T-helper 9 cell (primary cell): ENCODE measurements at places on chromosomes 4 and X.

DNA sequence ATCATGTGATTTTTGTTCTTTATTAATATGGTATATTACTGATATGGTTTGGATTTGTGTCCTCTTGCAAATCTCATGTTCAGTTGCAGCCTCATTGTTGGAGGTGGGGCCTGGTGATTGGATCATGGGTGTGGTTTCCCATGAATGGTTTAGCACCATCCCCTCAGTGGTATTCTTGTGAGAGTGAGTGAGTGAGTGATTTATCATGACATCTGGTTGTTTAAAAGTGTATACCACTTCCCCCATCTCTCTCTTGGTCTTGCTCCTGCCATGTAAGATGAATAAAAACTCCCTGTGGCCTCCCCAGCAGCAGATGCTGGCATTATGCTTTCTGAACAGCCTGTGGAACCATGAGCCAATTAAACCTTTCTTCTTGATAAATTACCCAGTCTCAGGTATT lies 111.5 kb downstream of the TAB3 start:
- DNase-seq: no peak

DNA sequence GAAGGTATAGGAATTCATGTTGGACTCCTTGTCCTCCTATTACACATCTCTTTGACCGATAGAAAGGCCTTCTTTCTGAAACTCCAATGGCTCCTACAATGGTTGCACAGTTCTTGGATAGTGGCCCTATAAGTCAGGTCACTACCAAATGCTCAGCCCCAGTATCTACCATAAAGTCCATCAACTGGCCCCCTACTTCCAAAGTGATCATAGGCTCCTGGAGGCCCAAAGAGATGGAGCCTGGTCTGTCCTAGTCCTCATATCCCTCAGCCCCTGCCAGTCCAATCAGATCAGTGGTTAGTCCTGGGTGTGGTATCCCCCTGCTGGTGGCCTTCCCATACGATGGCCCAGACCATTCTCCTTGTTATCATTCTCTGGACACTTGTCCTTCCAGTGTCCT lies 30.3 kb downstream of the SULT1E1 start:
- no peak for DNase-seq

DNA sequence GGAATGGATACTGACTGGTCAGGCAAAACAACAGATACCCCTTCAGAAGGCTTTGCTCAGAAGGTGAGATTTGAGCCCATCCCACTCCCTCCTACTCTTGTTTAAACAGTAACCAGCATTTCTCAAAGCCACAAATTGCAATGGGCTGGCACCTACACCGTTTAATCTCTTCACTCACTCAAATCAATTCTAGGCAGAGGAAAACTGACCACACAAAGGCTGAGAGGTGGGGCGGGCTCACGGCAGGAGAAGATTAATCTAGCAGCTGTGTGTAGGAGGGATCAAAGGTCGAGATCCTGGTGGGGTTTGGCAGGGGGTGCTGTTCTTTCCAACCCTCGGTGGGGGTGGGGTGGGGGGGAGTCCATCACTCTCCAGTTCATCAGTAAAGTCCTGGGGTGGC lies 622.4 kb downstream of the BCOR start:
- no peak for DNase-seq

DNA sequence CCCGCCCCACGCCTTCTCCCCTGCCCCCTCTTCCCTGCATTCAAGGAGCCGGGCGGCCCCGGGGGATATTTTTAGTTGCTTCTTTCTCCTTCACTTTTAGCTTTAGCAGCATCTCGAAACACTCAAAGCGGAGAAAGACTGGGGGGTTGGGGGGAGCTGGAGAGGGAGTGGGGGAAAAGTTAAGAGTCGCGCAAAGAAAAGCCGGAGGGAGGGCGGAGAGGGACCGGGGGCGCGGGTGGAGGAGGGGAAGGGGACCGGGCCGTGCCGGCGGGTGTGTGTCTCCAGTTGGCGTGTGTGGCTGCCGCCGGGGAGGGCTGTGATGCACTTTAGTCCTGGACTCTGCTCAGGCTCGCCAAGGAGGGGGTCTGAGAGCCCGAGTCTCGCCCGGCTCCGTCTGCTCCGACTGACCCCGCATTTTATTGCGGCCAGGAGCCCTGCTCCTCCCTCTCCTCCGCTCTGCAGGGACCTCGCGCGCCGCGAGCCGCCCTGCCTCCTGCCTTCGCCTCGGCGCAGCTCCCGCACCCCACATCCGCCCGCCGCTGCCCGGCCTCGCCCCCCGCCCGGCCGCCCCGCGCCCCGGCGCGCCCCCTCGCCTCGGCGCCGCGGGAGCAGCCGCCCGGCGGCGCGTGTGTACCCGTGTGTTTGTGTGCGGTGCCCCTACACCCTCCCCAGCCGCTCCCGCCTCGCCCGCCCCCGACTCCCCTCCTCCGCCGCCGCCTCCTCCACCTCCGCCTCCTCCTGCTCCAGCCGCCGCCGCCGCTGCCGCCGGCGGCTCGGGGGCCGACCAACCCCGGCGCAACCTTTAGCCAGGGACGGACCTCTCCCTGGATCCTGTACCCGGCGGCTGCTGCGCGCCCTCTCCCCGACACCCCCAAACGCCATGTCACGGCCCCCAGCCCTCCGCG lies 1.4 kb downstream of the ZNF827 start:
- DNase-seq: peak; percentile 37

- no peak for DNase-seq
Observed at GRCh38 chr4:152991398-152991797, 55.3 kb downstream of the FHDC1 start.

DNA sequence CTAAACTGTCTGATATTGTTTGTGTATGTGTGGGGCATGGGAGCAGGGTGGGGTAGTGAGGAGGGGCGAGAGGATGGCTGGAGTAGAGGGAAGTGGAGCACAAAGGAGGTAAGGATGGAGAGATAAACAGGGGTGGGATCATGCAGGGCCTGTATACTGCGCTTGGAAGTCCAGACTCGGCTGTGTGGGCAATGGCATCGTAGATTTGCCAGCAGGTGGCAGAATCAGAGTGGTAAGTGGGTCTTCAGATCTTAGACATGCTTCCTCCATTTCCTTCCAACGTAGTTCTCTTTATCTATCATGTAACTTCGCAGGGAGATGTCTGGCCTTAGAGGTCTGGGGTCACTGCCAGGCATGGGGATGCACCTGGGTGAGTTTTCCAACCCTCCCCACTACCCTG lies 155.5 kb downstream of the PDGFRA start:
- no peak for DNase-seq

- DNase-seq: no peak
Observed at GRCh38 chrX:106436691-106437090, 175.1 kb upstream of the RADX start.

DNA sequence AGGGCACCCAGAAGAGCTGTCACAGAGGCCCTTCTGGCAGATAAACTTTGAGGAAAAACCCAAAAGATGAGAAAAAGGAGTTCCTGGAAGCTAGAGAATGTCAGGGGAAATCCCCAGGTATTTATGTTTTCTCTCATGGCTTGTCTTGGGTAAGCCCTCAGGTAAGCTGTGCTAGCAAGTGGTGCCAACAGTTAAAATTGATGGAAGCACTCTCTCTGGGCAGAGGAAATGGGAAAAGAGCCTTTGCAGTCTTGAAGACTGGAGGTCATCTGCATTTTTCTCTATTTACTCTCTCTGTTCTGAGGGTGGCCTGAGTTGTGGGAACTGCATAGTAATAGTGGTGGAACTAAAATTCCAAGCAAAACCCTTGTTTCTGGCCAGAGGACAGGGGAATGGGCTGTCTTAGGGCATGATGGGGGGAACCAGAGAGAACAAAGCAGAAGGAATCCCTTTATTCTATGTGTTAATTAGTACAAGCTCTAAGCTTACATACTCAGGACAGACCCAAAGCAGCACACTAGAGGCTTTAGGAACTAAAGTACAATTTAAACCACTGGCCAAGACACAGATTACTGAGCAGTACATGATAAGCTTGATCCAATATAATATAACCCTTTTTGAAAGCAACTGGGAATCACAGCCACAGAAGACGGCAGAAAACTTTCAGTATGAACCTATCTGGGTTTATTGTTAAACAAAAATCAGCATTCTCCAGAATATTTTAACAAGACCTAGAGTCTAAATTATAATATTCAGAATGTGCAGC lies 53.3 kb upstream of the SLC10A4 start:
- DNase-seq: no peak

DNA sequence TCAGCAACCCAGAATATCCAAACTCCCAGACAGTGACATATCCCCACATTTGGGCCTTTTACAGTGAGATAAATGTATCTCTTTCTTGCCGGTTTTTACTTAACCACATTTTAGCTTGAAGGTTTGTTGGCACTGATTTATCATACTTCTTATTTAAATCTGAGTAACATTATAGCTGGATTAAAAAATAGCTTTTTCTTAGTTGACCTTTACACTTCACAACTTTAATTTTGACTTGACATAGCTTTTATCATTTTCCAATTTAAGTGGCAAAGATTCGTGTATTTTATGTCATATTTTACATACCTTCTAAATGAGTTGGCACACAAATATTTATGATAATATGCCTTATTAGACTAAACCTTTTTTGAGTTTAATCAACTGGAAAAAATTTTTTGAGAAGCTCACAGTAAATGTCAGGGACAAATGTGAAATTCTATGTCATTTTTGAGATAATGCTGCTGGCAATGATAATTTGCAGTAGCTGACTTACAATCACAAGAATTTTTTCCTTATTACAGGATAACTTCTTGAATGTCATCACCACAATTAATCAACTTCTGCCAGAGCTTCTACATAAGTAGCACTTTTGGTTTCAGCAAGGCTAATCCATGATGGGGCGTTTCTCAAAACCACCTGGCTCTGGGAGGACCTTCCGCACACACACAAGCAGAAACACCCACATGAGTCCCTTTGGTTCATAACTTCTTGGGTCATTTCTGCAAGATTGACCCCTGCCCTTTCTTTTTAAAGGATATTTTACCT lies 80.3 kb downstream of the SYTL5 start:
- DNase-seq: no peak

DNA sequence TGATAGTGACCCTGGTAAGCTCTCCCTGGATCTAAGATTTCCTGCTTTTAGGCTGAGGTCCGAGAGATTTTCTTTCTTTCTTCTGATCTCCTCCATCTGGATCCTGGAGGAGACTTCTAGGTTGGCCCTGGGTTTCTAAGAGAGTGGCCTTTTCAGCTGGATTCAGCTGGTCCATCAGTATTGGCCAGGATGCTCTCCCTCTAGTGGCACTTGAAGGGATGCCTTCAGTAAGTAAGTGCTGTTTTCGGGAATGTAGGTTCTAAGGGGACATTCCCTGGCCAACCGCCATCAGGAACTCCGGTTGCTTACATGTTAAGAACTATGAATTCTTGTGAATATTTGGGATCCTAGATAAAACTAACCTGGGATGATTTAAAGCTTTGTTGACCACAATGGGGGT lies 56.9 kb downstream of the SERTM2 start:
- DNase-seq: no peak

DNA sequence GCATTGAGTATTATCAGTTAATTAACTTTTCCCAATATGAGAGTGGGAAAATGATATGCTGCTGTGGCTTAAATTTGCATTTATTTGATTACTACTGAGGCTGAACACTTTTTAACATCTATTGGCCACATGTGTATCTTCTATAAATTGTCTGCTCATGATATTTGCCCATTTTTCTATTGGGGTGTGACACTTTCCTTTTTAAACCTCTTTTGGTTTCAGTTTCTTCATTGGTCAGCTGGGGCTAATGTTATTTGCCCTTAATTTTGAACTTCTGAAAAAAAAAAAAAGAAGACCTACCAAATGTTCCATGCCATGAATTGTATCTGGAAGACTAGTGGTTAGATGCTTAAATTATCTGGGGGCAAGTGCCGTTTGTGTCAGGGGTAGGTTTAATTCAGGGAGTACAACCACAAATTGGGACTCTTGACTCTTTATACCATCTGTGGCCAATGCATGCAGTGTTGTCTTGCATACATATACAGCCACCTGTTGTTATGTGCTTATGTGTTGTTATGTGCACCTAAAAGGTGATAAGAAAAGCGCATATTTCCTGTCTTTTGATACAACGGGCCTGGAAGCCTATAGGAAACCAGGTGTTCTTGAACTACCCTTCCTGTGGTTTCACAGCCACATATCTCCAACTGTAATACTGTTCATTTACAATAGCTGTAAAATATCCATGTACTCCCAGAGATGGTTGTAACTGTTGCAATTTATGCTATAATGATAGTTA lies 49.0 kb downstream of the SH2D1A start:
- DNase-seq: no peak

DNA sequence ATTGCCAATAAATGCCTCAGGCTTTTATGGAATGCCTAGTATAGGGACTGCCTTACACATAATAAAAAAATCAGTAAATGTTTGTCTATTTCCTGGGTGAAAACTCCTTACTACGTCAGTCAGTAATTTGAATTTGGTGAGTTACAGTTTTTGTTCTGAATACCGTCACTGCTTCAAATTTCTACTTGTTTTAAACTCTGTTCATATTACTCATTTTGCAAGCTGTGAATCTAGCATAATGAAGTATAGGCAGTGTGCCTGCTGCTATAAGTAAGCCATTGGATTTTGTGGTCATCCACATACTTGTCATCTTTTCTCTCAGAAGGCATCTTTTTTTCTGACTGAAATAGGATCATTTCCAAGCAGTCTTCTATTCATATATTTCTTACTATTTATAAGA lies 43.1 kb downstream of the SYNPO2 start:
- DNase-seq: no peak

DNA sequence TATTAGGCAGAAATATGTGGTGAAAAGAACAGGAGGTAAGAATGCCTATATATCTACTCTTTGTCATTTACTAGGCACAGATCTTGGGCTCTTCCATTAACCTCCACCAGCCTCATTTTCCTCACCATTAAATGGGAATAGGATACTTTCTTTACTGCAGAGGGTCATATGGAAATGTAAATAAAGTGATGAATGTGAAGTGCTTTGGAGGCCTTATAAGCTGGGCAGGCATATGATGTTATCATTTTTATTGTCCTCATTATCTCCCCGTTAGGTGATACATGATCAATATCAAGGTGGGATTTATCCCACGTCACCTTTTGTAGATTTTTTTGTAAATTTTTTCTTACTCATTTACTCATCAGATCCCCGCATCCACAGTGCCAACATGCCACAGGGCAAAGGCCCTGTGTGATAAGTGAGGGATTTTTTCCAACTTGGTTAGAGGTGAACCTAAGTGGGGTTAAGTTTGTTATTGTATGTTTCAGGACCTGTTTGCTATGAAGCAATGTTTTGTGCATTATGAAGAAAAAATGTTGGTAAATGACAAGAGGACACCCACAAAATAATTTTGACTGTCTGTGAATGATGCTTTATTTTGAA lies 107.8 kb downstream of the SLC4A4 start:
- no peak for DNase-seq

DNA sequence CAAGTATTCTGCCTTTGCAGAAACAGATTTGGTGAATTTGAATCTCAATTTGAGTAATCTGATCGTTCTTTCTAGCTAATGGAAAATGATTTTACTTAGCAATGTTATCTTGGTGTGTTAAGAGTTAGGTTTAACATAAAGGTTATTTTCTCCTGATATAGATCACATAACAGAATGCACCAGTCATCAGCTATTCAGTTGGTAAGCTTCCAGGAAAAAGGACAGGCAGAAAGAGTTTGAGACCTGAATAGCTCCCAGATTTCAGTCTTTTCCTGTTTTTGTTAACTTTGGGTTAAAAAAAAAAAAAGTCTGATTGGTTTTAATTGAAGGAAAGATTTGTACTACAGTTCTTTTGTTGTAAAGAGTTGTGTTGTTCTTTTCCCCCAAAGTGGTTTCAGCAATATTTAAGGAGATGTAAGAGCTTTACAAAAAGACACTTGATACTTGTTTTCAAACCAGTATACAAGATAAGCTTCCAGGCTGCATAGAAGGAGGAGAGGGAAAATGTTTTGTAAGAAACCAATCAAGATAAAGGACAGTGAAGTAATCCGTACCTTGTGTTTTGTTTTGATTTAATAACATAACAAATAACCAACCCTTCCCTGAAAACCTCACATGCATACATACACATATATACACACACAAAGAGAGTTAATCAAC lies 15.3 kb downstream of the PLP1 start:
- no peak for DNase-seq

GRCh38 chrX:97308171-97308570 lies 424.5 kb downstream of the RPA4 start:
- DNase-seq: no peak
